ENCODE measurements at places on chromosomes 1 and 21.

DNA sequence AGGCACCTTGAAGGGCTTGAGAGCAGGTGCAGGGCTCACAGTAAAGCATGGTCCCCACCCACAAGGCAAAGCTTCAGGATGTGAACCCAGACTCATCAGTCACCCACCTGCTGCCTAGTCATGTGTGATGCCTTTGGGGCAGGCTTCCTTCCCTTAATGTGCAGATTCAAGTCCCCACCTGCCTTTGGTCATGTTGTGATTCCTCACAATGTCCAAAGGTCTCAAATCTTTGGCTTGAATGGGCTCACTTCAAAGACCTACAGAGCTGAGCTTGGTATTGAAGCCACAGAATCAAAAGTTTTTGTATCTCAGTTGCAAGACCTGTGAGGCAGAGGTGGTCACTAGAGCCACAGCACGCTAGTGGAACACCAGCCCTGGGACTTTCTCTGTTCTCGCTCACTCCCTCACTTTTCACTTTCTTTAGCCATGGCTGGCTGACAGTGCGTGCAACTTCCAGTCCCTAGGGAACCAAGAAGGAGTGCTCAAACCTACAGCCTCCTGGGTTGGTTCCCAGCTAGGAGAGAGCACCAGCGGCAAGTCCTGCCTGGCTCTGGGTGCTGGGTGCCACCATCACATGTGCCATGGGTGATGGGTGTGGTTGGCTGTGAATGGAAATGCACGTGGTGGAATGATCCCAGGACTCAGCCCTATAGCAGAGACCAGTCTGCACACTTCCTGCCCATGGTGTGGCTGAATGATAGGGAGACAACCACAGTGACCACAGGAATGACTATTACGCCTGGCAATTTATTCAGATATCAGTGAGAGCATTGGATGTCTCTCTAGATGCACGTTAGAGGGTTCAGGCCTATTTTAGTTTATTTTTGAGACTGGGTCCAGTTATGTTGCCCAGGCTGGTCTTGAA is 26.4 kb upstream of the CLIC6 start:
- no peak for DNase-seq

DNA sequence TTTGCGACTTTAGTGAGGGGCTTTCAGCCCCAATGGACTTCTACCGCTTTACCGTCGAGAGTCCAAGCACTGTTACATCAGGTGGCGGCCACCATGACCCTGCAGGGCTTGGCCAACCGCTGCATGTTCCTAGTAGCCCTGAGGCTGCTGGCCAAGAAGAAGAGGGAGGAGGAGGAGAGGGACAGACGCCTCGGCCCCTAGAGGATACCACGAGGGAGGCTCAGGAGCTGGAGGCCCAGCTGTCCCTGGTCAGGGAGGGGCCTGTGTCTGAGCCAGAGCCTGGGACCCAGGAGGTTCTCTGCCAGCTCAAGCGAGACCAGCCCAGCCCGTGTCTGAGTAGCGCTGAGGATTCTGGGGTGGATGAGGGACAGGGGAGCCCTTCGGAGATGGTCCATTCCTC is 8.6 kb upstream of the SLC25A34 start:
- DNase-seq: no peak

DNA sequence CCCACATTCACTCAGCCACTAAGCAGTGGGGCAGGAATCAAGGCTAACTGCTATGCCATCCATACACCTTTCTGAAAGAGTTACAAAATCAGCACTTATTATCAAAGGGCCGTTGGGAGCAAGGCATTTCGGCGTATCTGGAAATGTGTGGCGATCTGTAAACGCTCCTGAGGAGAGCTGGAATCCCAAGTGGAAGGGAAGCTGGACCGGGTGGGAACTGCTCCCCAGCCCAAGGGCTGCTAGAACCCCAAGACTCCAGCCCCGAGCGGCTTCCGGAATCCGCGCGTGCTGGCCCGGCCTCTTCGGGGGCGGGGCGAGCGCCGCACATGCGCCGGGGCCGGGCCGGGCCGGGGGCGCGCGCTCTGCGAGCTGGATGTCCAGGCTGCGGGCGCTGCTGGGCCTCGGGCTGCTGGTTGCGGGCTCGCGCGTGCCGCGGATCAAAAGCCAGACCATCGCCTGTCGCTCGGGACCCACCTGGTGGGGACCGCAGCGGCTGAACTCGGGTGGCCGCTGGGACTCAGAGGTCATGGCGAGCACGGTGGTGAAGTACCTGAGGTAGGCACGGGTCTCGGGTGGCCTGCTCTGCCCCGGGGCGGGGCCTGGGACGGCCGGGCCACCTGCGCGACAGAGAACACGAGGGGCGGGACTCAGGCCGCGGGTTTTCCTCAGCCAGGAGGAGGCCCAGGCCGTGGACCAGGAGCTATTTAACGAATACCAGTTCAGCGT is at the start of gene NAXE:
NAXE (plus strand) TSS at position 345 of the 726 bp plus-strand sequence; CDS start at position 374, 29 bp downstream.
- peak; percentile 46 for DNase-seq

DNA sequence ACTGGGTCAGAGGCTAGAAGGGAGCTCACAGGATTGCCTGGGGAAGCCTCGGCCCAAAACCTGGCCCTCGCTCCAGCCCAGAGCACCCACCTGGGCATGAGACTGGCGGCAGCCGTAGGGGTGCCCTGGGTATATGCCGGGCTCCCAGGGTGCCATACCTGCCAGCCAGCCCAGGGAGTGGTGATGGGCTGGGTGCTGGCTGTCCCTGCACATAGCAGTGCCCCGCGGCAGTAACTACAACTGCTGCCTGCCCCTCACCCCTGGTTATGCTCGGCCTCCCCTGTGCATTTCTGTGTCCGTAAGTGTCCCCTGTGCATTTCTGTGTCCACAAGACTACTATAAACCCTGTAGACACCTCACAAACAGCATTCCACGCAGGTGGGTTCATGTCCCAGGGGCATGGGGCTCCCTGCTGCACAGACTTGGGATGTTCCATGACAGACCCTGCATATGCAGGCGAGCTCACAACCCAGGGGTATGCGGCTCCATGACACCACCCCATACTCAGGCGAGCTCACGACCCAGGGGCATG is 5.8 kb upstream of the SPATC1L start:
- DNase-seq: no peak

DNA sequence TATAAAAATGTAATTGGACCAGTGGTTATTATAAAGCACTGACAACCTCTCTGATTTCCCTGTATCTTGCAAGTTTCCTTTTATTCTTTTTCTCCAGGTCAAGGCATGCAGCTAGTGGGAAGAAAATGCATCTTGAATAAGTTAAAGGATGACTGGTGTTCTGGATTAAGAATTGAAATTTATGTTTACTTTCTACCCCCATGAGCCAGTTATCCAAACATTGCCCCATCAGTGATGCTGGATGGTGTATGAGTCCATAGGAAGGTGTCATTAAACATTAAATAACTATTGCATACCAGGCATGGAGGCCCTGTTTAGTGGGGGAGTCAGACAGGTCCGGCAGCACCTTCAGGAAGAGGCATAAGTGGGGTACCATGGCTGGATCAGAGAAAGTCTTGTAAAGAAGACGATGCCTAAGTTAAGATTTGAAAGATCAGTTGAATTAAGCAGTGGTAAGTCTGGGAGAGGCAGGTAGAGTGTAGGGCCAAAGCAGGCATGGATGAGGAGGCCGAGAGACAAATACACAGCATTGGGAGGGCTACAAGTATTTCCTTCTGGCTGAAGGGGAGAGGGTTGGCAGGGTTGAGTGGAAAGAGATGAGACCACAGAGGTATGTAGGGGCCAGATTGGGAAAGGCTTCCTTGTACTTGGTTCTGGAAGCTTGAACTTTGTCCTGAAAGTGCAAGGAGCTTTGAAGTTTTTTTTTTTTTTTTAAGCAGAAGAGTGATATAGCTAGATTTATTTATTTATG is 5.7 kb downstream of the SZRD1 start:
- DNase-seq: no peak

DNA sequence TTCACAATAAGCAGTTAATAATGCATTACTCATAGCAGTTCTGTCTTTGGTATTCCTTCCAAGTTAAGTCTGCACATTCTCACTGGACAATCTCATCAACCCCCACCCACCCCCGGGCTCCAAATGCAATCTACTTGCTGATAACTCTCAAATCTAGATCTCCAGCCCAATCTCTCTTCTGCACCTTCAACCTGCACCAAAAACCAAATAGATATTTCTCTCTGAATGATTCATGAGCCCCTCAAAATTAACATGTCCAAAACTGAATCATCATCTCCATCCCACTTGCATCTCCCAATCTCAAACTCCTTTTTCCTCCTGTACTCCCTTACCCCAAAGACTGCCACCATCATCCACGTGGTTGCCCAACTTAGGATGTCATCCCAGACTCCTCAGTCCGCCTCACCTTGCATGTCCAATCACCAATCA is 2.7 kb downstream of the DOCK7 start:
- no peak for DNase-seq

GRCh38 chr1:119075614-119076013 is 64.8 kb downstream of the WARS2 start:
- no peak for DNase-seq

- no peak for DNase-seq
Measured at GRCh38 chr1:238409932-238410331, 519.2 kb upstream of the ZP4 start.
